ENCODE measurements at places on chromosomes 13 and 19. TPM values are rescaled to one million over a fixed set of nuclear protein-coding genes. Genes with fewer than 3 reads are reported as not detected.

CEACAM5 gene
- 0.81 TPM for total RNA-seq

GRCh38 chr13:113413898-113414282, 39.4 kb downstream of the ADPRHL1 start:
- no peak for DNase-seq

DNA sequence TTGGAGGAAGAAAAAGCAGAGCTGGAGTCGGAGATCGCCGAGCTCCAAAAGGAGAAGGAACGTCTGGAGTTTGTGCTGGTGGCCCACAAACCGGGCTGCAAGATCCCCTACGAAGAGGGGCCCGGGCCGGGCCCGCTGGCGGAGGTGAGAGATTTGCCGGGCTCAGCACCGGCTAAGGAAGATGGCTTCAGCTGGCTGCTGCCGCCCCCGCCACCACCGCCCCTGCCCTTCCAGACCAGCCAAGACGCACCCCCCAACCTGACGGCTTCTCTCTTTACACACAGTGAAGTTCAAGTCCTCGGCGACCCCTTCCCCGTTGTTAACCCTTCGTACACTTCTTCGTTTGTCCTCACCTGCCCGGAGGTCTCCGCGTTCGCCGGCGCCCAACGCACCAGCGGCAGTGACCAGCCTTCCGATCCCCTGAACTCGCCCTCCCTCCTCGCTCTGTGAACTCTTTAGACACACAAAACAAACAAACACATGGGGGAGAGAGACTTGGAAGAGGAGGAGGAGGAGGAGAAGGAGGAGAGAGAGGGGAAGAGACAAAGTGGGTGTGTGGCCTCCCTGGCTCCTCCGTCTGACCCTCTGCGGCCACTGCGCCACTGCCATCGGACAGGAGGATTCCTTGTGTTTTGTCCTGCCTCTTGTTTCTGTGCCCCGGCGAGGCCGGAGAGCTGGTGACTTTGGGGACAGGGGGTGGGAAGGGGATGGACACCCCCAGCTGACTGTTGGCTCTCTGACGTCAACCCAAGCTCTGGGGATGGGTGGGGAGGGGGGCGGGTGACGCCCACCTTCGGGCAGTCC, 5.0 kb downstream of the FOSB start:
- no peak for DNase-seq

DNA sequence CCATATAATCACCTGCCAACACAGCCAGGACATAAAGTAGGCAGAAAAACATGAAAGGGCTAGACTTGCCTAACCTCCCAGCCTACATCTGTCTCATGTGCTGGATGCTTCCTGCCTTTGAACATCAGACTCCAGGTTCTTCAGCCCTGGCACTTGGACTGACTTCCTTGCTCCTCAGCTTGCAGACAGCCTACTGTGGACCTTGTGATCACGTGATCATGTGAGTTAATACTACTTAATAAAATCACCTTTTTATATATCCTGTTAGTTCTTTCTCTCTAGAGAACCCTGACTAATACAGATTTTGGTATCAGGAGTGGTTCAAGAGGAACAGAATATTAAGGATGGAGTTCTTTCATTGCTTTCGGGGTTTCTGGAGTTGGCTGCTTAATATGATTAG, 2867.6 kb downstream of the PCDH9 start:
- no peak for DNase-seq

GRCh38 chr13:99132295-99132835, 68.3 kb upstream of the UBAC2 start:
- DNase-seq, result no peak

DNA sequence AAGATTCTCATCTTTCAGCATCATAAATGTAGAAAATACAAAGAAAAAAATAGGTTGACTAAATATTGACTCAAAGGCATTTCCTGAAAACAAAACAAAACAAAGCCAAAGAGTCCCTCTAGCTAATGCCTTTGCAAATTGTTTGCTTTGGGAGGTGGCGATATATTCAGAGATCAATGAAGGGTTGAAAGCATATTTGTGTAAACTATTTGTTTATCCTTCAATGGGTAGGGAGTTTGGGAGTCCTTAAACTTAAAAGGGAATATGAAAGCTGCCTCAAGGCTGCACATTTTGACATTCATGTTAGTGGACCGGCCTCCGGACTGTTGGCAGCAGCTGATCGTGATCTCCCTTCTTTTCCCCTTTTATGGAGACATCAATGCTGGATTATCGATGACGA, 257.5 kb downstream of the ITGBL1 start:
- DNase-seq, result no peak
